Spleen (tissue), 13 donors: ENCODE measurements at places on chromosomes 1 and 21.

DNA sequence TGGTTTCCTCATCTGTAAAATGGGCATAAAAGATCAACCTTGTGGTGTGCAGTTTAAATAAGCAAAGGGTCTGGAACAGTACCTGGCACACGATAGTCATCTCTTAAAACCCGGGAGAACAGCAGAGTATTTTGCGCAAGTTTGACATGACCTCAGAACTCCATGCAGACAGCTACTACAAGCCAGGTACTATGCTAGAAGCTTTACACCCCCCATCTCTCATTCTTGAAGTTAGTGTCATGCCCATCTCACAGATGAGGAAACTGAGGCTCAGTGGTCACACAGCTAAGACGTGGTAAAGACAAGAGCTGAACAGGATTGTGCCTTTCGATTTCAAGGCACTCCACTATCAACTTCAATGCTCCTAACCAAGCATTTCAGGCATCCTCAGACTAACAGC is 78.7 kb downstream of the CAPZB start:
- no peak for DNase-seq
- H3K4me1 ChIP-seq: peaks cover 66% of the 10 kb centered on the region
- H3K4me3 ChIP-seq: no peak overlapping the region
- H3K27me3 ChIP-seq: no peaks in the 10 kb centered on the region
- peak overlapping the region; percentile 35 for H3K27ac ChIP-seq

- peaks cover 63% of the 10 kb centered on the region for H3K27me3 ChIP-seq
- peak; percentile 16 for DNase-seq
- H3K4me1 ChIP-seq: peaks cover 19% of the 10 kb centered on the region
Measured at GRCh38 chr1:30523055-30524020, 200.0 kb downstream of the MATN1 start.

DNA sequence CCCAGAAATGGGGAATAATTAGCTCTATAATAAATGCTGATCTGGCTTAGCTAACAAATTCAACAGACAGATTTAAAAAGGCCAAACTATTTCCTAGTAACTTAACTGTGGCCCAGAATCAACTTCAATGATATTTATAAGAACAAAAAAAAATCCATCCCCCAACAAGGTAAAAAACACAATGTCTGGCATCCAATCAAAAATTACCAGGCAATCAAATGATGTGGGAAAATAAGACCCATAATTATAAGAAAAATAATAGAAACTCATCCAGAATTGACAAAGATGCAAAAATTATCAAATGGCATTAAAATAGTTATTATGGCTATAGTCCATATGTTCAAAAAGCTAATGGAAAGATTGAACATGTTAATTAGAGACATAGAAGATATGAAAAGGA is 42.4 kb upstream of the CDC14A start:
- no peak overlapping the region for H3K4me3 ChIP-seq
- H3K27ac ChIP-seq: no peak overlapping the region

- no peaks in the 10 kb centered on the region for H3K27me3 ChIP-seq
- DNase-seq: no peak
- H3K27ac ChIP-seq: peak overlapping the region; percentile 84
Measured at GRCh38 chr1:43452789-43453441, 816 bp downstream of the HYI start.

GRCh38 chr1:238119060-238119459 is 228.3 kb upstream of the ZP4 start:
- no peaks in the 10 kb centered on the region for H3K4me1 ChIP-seq
- H3K27ac ChIP-seq: no peak overlapping the region
- H3K4me3 ChIP-seq: no peak overlapping the region
- no peaks in the 10 kb centered on the region for H3K27me3 ChIP-seq
- no peak for DNase-seq

DNA sequence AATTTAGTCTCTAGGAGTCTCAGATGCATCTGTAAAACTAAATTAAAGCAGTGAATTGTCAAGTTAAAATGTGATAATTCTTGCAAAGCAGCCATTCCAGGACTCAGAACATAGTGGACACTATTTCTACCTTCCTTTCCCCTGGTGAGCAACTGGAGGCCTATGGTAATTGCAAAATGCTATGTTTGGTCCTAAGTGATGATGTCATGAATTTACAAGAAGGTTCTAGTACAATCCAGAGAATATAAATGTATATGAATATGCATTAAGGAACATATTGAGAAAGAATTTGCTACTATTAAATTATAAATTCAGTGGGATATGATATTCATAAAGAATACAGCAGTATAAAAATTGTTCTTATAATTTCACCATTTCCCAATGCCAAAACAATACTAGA is 32.6 kb downstream of the OMA1 start:
- H3K27ac ChIP-seq: no peak overlapping the region
- peaks cover 18% of the 10 kb centered on the region for H3K36me3 ChIP-seq
- DNase-seq: no peak

DNA sequence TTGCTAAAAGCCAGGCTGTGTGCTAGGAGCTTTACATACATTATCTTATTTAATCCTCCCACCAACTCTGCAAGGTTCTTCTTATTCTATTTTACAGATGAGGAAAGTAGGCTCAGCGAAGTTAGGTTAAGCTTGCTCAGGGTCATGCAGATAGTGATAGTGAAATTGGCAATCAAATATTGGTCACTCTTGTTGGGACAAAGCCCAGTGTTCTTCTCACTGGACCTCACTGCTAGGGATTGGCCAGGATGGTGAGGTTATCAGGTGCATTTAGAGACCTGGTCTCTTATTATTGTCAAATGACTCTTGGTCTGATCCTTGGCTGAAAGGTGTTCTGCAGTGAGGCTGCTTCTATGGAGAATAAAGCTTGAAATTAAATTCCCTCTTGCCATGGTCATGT is 145.1 kb downstream of the CNIH3 start:
- no peak overlapping the region for H3K4me3 ChIP-seq
- H3K27me3 ChIP-seq: no peaks in the 10 kb centered on the region
- H3K36me3 ChIP-seq: no peaks in the 10 kb centered on the region
- no peaks in the 10 kb centered on the region for H3K4me1 ChIP-seq
- DNase-seq: no peak
- H3K27ac ChIP-seq: no peak overlapping the region

GRCh38 chr1:244653439-244654107 is 647 bp downstream of the DESI2 start:
- peaks cover 16% of the 10 kb centered on the region for H3K36me3 ChIP-seq
- peak overlapping the region; percentile 97 for H3K27ac ChIP-seq
- H3K4me1 ChIP-seq: peaks cover 44% of the 10 kb centered on the region
- DNase-seq: no peak
- H3K4me3 ChIP-seq: peak overlapping the region; percentile 71

- H3K4me1 ChIP-seq: no peaks in the 10 kb centered on the region
- no peak overlapping the region for H3K4me3 ChIP-seq
- DNase-seq: no peak
- no peaks in the 10 kb centered on the region for H3K27me3 ChIP-seq
- no peaks in the 10 kb centered on the region for H3K36me3 ChIP-seq
Measured at GRCh38 chr1:244209955-244210354, 158.9 kb downstream of the ZBTB18 start.

- H3K4me1 ChIP-seq: peaks cover 3% of the 10 kb centered on the region
- H3K27ac ChIP-seq: no peak overlapping the region
- no peak overlapping the region for H3K4me3 ChIP-seq
- H3K36me3 ChIP-seq: peaks cover 98% of the 10 kb centered on the region
- no peaks in the 10 kb centered on the region for H3K27me3 ChIP-seq
- DNase-seq: no peak
Measured at GRCh38 chr1:200972985-200973742, 50.4 kb downstream of the KIF21B start.

GRCh38 chr1:222054416-222054815 is 312.5 kb upstream of the DUSP10 start:
- no peak overlapping the region for H3K27ac ChIP-seq
- DNase-seq: no peak
- H3K4me3 ChIP-seq: no peak overlapping the region
- H3K27me3 ChIP-seq: no peaks in the 10 kb centered on the region
- H3K4me1 ChIP-seq: no peaks in the 10 kb centered on the region
- no peaks in the 10 kb centered on the region for H3K36me3 ChIP-seq

- H3K27ac ChIP-seq: no peak overlapping the region
- no peaks in the 10 kb centered on the region for H3K36me3 ChIP-seq
- no peaks in the 10 kb centered on the region for H3K27me3 ChIP-seq
- H3K4me3 ChIP-seq: no peak overlapping the region
- H3K4me1 ChIP-seq: no peaks in the 10 kb centered on the region
Measured at GRCh38 chr1:40906781-40907400, 44.7 kb upstream of the CITED4 start.

- no peaks in the 10 kb centered on the region for H3K36me3 ChIP-seq
- H3K27ac ChIP-seq: no peak overlapping the region
- H3K27me3 ChIP-seq: no peaks in the 10 kb centered on the region
- no peak for DNase-seq
- peaks cover 20% of the 10 kb centered on the region for H3K4me1 ChIP-seq
- H3K4me3 ChIP-seq: no peak overlapping the region
Measured at GRCh38 chr21:45154511-45155508, 80.4 kb downstream of the ADARB1 start.

- no peak overlapping the region for H3K4me3 ChIP-seq
- H3K36me3 ChIP-seq: no peaks in the 10 kb centered on the region
- no peaks in the 10 kb centered on the region for H3K4me1 ChIP-seq
- H3K27me3 ChIP-seq: no peaks in the 10 kb centered on the region
- no peak for DNase-seq
- no peak overlapping the region for H3K27ac ChIP-seq
Measured at GRCh38 chr1:232471250-232471649, 158.7 kb downstream of the SIPA1L2 start.
